ENCODE measurements at places on chromosomes 7 and 10.

DNA sequence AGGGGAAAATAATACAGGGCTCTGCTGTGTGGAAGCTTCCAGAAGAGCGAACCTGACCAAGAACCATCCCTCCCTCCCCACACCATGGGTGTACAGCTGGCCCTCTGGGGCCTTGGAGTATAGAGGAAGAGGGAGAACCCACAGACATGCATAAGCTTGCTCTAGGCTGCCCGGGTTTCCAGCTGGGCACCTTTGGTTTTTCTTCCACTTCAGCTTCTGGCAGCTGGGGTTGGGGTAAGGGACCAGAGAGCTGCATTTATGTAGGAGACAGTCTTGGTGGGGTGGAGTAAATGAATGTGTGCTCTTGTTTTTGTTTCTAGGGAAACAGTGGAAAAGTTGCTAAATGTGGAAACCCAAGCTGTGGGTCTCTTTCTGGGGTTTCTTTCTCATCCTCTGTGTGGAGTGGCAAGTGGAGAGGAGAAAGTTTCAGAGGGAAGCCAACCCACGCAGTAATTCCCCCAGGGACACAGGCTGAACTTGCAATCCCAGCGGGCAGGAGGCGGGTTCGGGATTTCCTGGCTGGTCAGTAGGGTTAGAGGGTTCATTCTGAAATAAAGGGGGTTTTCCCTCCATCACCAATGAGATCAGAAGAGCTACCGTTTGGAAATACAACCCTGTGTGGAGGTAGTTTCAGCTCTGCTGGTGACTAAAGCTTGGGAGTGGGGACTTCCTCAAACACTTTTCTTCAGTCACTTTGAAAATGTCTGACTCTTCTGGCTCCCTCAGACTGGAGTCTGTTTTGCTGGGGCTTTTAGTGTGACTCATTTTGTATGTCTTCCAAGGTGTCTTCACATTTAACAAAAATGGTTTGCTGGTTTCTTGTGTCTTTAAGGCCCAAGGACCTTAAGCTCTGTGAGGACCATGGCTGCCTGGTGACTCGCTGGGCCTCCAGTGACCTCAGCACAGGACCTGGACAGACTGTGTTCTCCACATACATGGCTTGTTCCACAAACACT, 22.2 kb upstream of the SRGN start:
- peak; percentile 86 for DNase-seq

DNA sequence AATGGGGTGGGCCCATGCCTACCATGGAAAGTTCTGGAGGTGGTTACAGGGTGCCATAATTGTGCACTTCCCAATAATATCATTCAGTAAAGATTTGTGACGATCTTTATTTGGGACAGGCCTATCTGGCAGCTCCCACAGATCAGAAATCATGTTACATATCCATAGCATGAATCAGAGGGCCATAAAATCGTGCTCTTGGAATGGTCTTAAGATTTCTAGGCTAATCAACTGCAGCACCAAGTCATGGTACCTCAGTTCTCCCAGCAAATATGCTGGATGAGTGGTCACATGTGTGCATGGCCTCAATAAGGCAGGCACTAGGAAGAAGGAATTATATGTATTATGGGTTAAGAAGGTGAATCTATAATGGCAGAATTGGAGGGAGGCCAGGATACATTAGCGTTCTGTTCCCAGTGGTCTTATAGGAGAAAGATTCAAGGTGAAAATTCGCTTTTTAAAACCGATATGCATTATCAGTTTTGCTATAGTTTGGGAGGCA, 134.7 kb downstream of the NRP1 start:
- DNase-seq: no peak

GRCh38 chr10:29946953-29947700, 112.3 kb downstream of the JCAD start:
- peak; percentile 83 for DNase-seq

DNA sequence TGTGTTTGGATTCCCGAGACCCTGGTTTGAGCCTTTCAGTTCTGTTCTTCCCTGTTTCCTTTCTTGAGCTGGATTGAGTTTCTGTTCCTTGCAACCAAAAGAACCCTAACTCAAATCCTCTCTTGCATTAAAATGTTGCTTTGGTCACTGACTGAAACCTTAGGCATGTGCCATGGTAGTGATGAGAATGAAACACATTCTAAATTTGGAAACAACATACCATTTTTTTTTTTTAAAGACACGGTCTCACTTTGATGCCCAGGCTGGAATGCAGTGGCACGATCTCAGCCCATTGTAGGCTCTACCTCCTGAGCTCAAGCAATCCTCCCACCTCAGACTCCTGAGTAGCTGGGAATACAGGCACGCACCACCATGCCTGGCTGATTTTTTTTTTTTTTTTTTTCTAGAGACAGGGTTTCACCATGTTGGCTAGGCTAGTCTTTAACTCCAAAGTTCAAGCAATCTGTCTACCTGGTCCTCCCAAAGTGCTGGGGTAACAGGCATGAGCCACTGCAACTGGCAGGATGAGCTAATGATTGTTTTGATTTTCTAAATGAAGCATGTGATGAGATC, 8.4 kb downstream of the THAP5 start:
- no peak for DNase-seq

- DNase-seq: no peak
Measured at GRCh38 chr10:45534572-45534971, 138.0 kb downstream of the ZFAND4 start.

DNA sequence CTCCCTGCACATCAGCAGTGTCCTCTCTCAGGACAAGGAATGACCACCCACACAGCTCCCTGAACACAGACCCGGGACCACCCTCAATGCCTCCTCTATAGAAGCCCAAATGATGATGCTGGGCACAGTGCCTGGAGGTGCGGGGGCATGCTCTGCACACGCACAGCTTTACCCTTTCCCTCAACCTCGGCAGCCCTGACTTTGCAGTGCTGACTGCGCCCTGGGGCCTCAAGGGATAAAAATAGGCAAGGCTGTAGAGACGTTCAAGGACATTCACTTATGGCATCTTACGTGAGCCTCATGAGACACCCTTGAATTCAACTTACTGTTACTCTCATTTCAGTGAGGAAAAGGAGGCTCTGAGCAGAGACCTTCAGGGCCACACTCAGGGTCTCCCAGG, 521.6 kb upstream of the MGMT start:
- no peak for DNase-seq

DNA sequence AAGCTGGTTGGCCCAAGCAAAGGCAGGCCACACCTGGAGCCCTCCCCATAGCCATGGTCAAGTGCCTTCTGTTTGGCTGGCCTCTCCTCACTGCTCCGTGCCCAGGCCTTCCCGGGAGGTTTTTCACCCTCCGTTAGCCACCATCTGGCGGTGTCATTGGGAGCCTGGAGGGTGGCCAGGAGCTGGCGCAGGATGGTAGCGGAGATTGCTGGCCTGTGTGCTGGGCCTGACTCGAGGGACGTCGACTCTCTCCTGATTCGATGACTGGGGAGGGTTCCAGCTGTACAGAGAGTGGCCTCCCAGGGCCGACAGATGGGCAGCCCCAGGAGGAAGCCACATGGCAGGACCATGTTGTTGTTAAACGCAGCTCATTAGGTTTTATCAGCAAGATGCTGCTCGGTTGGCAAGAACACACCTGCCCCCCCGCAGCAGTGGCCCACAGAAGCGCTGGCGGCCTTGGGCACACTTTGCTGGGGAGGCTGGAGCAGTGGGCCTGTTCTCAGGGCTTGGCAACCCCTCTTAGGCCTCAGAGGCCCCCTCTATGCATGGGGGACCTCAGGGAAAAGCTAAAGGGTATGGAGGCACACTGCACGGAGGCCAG, 64.0 kb upstream of the CACUL1 start:
- no peak for DNase-seq

DNA sequence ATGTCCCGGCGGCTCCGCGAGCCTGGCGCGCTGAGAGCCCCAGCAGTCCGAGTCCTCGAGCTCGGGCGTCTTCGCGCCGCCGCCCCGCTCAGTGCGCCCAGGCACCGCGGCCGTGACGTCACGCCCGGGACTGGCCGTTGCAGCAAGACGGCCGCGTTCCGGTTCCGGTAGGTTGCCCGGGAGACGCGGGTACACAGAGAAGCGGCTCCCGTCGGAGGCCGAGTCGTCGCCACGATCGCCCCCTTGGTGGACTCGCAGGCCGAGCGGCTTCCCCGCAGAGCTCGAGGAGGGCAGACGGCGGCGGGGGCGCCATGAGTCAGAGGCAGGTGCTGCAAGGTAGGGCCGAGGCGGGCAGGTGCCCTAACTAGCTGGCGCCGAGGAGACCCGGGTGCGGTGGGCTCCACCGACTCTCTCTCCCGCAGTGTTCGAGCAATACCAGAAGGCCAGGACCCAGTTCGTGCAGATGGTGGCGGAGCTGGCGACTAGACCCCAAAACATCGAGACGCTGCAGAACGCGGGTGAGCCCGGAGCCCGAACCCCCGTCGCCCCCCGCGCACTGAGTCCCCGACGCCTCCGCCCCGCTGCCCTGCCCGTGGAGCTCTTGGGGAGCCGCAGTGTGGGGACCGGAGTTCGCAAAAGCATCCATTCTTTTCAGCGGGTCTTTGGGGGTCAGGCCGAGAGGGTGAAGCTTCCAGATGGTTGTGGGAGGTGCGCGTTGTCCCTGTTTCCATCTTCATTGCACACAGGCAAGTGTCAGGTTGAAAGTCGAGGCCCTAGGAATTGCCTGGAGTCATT, at the start of gene SPAG6:
TSS of gene SPAG6 (plus strand) at position 196 of the 795 bp plus-strand sequence. CDS start at position 312, 116 bp downstream.
- no peak for DNase-seq

- no peak for DNase-seq
Measured at GRCh38 chr7:41738806-41739205, 35.9 kb upstream of the INHBA start.

DNA sequence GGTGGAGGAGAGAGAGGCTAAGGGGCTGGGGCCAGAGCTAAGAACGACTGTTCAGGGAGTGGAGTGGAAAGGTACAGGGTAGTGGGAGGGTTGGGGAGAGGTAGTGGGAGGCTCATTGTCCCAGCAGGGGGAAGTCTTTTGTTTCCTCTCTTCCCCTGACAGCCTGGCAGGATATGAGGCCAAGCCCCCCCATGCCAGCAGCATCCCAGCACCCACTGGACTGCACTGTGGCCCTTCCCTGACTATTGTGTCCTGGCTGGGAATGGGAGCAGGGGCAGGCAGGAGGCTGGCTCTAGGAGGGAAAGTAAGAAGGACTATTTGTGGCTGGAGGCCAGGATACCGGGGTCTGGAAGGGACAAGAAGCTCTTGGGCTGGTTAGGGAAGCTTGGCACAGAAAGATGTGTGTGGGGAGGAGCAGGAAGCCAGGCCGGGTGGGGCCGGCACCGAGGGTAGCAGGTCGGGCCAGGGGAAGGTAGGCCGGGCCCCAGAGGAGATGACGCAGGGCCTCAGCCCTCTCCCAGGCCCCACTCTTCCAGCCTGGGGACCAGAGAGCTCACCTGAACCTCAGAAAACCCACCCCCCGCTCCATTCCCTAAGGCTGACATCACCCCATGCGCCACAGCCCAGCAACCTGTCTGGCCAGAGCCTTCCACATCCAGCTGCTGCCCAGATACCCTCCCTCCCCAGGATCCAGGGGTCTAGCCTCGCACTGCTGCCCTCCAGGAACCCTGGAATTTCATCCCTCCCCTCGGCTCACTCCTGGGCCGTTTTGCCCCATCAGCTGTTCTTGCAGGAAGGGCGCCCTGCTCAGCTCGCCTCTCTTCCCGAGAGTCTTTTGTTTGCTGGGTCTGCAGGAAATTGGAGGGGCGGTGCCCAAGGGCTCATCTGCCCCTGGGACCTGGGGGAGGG, 8.8 kb upstream of the EPHB4 start:
- DNase-seq: no peak

DNA sequence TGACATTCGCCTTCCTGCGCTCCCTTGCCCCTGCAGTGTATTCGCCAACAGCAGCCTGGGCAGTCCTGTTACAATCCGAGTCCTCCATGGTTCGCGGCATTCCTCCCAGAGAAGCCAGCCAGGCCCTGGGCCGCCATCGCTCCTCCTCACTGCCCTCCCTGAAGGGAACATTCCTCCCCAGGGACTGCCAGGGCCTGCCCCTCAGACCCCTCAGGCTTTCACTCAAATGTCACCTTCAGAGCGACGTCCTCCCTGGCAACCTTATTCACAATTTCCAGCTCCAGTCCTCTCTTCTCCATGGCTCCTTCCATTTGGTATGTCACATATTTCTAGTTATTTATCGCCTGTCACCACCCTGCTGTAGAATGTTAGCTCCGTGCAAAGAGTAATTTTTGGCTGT, 17.4 kb downstream of the ADAMTS14 start:
- no peak for DNase-seq

DNA sequence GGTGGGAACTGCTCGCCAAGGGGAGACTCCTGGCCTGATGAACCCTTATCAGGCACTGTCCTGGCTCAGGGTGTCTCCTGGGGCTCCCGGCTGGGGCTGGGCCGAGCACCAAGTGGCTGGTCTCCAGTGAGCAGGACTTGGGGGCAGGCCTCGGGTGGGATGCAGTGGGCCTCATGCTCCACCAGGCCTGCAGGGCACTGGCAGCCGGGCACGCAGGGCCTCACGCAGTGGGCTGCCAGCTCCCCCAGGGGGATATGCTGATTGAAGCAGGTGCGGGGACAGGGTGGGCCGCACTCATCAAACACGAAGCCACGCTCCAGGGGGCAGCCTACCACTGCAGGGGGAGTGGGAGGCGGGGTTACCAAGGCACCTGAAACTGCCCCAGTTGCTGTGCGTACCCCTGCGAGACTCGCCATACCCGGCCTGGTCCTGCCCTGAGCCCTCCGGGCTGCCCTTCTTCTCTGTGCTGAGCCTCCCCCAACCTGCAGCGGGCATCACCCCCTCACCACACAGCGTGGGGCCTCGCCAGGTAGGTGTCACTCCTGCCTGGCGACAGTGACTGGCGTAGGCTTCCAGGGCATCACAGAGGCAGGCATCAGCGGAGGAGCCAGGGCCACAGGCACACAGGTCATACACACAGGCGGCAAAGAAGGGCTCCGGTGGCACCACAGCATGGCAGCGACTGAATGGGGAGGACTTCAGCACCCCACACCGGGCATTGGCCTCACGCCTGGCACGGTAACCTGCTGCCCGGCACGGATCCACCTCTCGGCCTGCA, 14.5 kb downstream of the ATP6V1F start:
- DNase-seq: no peak

DNA sequence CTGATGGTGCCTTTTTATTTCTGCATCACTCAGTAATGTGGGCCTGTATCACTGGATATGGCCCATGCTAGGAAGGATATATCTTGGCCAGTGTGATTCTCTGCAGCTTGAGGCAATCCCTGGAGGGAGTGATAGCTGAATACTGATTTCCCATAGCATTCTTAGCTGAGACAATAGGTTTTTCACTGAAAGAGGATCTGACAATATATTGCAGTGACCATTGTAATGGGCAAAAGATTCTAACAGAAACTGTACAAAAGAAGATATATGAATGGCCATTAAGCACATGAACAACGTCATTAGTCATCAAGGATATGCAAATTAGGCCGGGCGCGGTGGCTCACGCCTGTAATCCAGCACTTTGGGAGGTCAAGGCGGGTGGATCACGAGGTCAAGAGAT, 117.8 kb downstream of the KAT6B start:
- DNase-seq: no peak

- DNase-seq: no peak
Measured at GRCh38 chr10:310371-310770, 175.1 kb downstream of the ZMYND11 start.

- no peak for DNase-seq
Measured at GRCh38 chr7:143015084-143015483, 11.8 kb downstream of the OR9A2 start.
